Stimulated activated CD8-positive, alpha-beta memory T cell treated with anti-CD3 and anti-CD28 coated beads, Interleukin-4, amount 100 ng/mL, for 1 hour (primary cell): ENCODE measurements at places on chromosomes 1 and 21.

DNA sequence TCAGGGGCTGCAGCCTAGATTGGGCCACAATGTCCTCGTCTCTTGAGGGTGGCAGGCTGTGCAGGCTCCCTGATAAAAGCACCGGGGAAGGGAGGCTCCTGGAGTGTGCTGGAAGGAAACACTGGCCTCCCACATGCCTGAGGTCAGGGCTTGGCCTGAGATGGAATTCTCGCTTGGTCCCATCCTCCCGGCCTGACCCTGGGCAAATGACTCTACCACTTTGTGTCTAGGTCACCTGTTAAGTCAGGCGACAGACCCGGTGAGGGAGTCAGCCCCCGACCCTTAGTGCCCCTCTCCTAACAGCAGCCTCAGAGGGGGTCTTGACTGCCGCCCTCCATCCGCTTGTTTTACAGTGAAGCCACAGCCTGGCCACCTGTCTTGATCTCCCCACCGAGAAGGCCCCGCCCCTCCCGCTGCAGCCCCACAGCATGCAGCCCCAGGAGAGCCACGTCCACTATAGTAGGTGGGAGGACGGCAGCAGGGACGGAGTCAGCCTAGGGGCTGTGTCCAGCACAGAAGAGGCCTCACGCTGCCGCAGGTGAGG is 2.5 kb downstream of the SMIM1 start:
- no peak for DNase-seq

GRCh38 chr1:159163614-159164228 is 7.7 kb upstream of the CADM3 start:
- DNase-seq, result no peak

DNA sequence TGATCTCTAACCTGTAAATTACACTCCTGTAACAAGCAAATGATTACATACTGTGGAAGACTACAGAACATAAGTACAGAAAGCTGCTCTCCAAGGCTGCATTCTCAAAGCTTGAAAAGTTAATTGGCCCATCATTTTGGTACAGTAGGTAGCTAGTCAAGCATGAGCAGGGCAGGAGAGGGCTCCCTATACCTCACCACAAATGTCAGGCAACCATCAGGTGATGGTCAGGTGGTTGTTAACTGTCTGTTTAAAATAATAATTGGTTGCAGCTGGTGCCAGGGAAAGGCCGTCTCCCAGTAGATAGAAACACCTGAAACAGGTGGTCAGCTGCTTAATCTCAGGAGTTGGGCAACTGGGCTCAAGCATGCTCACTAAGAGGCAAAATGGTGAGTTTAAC is 13.1 kb upstream of the SLC1A7 start:
- DNase-seq, result no peak

GRCh38 chr1:202167708-202168415 is 7.5 kb upstream of the PTPN7 start:
- no peak for DNase-seq

DNA sequence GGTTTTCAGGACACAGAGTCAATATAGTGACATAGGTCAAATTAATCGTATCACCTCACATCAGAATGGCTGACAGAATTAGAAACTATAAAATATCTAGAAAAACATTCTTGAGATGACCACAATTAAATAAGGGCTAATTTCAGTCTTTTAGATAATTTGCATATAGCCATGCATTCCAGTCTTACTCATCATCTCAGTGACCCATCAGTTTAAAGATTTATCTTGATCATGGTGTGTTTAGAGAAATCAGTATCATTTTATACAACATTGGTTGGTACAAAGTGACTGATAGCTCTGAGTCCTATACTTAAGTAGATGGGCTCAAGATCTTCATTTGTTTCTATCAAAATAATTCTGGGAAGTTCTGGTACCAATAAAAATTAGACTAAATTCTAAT is 262.3 kb upstream of the SNX7 start:
- DNase-seq, result no peak

DNA sequence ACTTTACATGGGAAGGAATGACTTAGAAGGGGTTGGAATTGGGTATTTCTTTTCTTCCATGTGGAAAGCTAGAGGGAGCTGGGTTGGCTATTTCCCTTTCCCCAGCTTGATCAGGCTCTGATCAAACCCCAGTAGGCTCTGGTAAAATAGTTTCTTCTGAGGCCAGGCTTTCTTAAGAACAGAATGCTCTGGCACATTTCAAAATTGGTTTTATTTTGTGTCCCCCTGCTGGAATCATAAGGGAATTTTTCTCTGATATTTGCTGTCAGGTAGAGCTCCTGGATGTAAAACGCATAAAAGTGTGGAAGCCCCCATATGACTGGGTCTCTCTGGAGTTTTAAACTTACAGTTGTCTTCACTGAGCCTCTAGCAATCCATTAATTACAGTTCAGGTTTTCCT is 17.1 kb upstream of the APOBEC4 start:
- DNase-seq, result no peak

GRCh38 chr21:39561140-39561539 is 51.6 kb upstream of the B3GALT5 start:
- DNase-seq, result no peak

DNA sequence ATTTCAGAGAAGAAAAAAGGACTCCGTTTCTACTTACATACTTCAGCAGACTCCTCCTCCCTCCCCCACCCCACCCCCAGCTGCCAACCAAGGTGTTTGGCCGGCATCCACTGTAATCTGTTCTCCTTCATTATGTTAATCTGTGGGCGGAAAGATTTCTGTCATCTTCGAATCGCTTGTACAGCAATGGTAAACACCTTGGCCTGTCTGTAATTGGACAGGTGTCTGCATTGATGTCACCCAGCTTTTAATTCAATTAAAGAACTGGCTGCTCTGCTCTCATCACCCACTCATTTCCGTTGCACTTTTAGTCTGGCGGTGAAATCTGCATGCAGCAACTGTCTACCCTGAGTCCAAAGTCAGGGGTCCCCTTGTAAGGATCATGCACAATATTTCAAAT is 368.6 kb downstream of the USH2A start:
- no peak for DNase-seq

- no peak for DNase-seq
Measured at GRCh38 chr1:30359539-30360220, 363.7 kb downstream of the MATN1 start.

- no peak for DNase-seq
Measured at GRCh38 chr1:1925437-1926345, 6.6 kb upstream of the TMEM52 start.

DNA sequence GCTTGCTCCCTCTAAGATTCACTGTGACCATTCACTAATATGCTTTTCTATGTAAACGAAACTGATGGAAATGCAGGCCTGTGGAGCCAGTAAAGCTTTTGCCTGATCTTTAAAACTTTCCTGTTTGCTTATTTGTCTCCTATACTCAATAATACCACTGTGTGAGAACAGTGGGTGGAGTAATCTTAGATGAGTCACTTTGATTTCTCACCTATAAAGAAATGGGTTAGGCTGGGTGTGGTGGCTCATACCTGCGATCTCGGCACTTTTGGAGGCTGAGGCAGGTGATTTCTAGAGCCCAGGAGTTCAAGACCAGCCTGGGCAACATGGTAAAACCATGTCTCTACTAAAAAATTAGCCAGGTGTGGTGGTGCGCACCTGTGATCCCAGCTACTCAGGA is 70.8 kb downstream of the RWDD3 start:
- DNase-seq, result no peak

DNA sequence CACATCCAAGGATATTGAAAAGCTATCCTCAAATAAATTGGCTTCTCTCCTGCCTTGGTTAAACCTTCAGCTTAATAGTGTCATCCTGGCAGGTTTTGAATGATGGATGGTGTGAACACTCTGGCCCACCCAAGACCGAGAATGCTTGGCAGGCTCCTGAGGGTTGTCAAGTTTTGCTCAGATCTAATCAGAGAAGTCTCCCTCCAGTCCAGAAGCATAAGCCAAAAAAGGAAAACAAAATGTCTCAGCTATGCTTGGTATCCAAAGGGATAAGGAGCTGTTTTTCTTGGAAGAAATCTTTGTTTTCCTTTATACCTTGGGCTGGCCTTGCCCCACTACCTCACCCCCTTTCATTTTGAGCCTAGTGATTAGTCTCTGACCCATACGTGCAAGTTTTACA is 172.7 kb downstream of the CRB1 start:
- no peak for DNase-seq

DNA sequence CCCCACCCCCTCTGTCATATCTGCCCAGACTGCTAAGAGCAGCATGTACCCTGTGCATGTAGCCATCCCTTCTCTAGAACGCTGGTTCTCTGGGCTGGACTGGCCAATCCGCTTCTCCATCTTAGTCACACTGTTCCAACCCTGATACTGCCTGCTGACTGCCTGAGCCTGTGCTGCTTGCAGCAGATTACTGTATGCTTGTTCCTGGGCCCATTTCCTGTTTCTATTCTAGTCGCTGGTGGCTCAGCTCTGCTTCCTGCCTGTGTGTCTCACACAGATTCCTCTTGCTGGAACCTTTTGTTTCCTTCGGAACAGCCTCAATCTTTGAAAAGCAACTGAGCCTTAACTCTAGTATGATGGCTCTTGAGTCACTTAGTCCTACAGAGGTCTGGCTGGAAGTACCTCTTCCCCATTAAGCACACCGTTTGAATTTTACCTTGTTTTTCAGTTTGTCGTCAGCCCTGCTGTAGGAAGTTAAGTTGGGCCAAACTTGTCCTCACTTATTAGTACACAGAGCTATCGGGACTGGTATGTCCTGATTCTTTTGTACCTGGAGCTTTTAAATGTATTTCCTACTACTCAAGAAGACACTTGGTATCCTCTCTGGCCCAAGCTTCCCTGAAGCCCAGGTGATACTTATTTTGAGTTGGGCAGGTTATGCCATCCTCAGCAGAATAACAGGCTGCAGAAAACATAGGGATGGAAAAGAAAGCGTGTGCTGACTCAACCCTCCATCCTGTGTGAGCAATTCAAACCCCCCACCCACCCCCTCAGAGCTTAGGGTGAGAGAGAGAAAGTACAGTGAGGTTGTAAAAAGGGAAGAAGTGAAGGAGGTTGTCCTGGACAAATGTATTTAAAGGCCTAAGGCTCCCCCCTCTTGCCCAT is 43.4 kb upstream of the PIGV start:
- DNase-seq, result peak; percentile 47

- DNase-seq, result no peak
Measured at GRCh38 chr1:54866801-54867716, 19.9 kb downstream of the DHCR24 start.

GRCh38 chr1:244316407-244316806 is 135.3 kb downstream of the ADSS2 start:
- no peak for DNase-seq

DNA sequence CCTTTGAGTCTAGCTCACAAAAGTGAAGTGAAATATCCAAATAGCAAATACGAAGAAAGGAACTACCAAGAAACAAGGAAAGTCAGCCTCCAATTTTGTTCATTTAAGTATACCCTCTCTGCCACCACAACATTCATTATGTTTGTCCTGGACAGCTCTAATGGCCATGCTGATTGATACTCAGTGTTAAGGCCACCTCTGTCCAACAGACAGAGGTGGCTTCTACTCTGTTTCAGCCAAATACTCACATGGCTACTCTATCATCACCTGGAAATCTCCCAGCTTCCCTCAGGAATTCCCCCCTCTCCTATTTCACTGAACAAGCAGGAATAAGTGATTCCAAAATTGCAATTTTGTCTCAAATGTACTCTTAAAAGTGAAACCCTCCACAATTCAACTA is 10.7 kb downstream of the APP start:
- DNase-seq, result no peak

DNA sequence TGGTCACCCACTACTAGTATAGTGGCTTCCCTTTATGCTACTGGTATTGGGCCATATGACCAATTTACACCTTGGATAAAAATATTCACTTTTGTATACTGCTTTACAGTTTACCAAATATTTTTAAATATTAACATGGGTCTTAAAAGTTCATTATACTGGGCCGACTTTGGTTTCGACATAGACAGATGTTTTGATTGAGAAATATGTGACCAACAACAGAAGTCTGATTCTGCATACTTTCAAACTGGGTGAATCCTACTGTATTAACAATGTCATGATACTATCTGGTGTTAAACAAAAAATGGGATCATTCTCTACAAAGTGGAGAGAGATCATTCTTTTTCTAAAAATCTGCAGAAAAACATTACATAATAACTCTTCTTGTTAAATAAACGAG is 134.8 kb downstream of the AKT3 start:
- no peak for DNase-seq

GRCh38 chr1:203049576-203050180 is 23.4 kb downstream of the PPFIA4 start:
- no peak for DNase-seq

DNA sequence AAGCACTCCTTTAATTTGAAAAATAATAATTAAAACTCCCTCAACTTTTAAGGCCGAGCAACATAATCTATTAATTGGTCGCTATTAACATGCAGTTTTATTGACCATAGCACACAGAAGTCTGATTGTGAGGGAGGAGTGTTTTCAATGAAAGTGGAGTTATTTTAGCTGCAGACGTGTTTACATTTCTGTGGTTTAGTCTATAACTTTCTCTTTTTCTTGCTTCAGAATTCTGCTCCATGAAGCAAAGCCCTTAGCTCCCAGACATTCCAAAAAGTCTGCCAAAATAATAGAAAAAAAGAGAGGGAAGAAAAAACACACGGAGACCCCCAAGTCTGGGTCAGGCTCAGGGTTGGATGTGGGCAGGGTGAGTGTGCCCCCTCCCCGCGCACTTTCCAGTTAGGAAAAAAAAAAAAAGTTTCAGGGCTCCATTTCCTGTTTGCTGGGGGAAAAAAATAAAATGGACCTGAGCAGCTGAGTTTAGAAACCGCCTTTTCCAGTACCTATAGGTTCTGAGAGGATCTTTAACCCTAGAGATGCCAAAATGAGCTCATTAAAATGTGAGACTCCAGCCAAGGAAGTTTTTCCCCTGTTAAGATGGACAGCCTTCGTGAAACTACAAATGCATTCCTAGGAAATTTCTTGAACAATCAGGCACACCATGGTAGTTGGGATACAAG is 143.7 kb upstream of the ETS2 start:
- no peak for DNase-seq

DNA sequence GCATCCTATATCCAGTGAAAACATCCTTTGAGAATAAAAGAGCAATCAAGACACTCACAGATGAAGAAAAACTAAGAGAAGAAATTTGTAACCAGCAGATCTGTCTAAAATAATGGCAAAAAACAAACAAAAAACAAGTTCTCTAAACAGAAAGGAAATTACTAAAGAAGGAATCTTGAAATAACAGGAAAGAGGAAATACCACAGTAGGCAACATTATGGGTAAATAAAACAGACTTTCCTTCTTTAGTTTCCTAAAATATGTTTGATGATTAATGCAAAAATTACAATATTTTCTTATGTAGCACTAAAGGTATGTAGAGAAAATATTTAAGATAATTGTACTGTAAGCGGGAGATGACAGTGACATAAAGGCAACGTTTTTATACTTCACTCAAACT is 23.5 kb downstream of the SLC19A1 start:
- no peak for DNase-seq

DNA sequence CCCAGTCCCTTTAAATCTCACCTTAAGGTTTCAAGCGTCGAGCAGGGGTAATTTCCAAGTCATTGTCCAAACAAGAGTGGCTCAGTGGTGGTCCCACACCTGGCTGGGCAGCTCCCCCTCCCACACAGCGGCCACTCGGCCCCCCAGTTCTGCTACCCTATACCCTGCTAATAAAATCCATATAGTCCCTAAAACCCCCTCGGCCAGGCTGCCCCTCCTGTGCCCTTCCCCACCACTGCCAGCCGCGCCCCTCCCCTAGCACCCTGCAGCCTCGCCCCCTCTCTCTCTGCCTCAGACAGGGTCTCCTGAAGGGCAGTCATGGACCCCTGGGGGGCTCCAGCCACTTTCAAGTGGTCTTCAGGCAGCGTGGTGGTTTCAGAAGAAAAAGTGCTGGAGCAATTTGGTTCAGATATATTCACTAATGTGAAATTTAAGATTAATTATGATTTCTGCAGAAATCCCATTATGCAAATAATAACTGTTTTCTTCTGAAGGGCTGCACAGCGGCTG is 34.2 kb upstream of the TTC34 start:
- DNase-seq, result no peak

- no peak for DNase-seq
Measured at GRCh38 chr1:23286401-23286800, 57.7 kb downstream of the HNRNPR start.
